ENCODE measurements at places on chromosomes 6 and 20.

DNA sequence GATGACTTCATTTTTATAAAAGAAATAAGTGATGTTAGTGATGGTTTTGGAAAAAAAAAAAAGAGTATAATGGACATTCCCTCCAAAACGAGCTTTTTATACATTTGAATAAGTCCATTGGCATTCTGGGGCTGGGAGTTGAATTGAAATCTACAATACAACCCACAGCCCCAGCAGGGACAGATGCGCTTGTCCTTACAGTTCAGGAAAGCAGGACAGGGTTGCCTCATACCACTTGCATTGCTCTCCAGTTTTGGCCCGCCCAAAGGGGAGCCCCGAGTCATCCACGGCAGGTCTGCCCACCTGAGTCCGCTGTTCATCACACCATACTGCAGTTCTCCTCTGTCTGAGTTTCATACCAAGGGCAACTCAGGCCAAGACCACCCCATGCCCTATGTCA is 46.2 kb downstream of the VAPB start:
- no peak for DNase-seq

GRCh38 chr6:41441598-41442351 is 104.4 kb upstream of the FOXP4 start:
- DNase-seq: no peak

GRCh38 chr6:75478929-75479328 is 14.7 kb downstream of the FILIP1 start:
- no peak for DNase-seq

DNA sequence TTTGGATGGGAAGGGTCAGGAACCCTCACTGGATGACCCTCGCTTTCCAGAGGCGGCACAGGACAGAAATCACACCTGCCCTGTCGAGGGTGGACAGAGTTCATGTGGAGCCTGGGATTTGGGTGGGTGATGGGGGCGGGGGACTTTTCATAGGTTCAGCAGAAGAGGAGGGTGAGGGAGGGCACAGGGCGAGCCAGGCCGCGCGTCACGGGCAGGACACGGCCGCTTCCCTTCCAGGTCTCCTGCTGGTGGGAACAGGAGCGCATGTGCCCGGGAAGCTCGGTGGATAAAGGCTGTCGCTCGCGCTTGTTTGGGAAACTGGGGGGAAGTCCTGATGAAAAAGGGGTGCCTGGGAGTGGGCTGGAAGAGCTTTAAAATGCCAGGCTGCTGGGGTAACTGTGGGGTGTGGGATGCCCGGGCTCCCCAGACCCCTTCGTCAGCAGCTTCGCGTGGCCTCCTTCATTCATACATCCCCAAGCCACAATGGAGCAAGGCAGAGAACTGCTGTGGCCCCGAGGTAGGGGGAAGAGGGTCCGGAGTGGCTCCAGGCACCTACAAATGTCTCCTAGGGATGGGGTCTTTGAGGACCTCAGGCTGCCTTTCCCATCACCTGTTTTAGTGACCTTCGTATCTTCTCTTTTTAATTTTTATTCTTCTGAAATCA is 102.2 kb downstream of the DACT2 start:
- DNase-seq: no peak

GRCh38 chr6:68572525-68572924 is 62.6 kb upstream of the ADGRB3 start:
- peak; percentile 1 for DNase-seq

DNA sequence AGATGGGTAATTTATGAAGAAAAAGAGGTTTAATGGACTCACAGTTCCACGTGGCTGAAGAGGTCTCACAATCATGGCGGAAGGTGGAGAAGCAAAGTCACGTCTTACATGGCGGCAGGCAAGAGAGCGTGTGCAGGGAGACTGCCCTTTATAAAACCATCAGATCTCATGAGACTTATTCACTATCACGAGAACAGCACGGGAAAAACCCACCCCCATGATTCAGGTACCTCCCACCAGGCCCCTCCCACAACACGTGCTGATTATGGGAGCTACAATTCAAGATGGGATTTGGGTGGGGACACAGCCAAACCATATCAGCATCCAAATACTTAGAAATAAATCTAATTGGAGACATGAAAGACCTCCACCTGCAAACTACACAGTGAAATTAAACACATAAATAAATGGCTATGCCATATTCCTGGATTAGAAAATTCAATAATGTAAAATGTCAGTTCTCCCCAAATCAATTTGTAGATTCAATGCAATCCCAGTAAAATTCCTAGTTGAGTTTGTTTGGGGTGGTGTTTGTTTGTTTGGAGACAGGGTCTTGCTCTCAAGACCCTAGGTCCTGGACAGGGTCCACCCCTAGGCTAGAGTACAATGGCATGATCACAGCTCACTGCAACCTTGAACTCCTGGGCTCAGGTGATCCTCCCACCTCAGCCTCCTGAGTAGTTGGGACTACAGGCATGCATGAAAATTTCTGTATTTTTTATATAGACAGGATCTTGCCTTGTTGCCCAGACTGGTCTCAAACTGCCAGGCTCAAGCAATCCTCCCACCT is 101.6 kb downstream of the TAF4 start:
- no peak for DNase-seq
